ENCODE measurements at places on chromosomes 2 and 18.

GRCh38 chr2:84175340-84175739 lies 283.7 kb downstream of the SUCLG1 start:
- DNase-seq = no peak

DNA sequence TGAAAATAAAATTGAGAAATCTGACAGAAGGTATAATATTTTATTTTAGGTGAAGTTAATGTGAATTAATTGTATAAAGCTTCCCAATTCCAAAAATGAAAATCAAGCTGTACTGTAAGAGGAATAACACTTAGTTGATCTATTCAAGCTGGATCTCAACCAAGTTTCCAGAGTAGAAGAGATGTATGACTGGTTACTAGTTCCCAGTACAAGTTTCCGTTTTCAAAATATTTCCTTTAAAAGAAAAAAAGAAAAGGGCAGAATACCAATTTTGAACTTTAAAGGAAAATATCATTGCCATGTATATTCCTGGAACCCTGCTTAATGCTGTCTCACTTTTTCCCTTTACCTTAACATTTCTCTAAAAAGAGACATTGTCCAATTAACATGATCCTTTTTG lies 308.5 kb downstream of the IRS1 start:
- DNase-seq = no peak

GRCh38 chr2:26975102-26975501 lies 4.7 kb downstream of the MAPRE3 start:
- DNase-seq = no peak

GRCh38 chr2:129721846-129722245 lies 257.6 kb upstream of the RAB6C start:
- DNase-seq = no peak

- DNase-seq = no peak
Observed at GRCh38 chr2:172311921-172312345, 115.5 kb upstream of the ITGA6 start.

DNA sequence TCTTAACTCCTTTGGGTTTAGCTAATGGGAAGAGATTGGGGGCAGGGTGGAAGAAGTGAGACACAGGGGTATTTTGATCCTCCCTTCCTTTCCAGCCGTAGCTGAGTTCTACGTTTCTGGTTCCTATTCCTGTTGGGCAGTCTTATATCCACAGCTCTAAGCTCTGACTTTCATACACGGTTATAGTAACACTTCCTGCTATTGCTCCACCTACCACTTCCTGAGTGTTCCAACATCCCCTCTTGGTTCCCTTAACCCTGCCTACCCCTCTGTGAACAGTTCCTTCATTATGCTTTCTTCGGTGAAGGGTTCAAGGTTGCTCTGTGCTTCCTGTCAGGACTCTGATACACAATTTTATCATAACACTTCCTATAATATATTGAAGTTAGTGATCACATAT lies 205.1 kb downstream of the DNAH7 start:
- no peak for DNase-seq

DNA sequence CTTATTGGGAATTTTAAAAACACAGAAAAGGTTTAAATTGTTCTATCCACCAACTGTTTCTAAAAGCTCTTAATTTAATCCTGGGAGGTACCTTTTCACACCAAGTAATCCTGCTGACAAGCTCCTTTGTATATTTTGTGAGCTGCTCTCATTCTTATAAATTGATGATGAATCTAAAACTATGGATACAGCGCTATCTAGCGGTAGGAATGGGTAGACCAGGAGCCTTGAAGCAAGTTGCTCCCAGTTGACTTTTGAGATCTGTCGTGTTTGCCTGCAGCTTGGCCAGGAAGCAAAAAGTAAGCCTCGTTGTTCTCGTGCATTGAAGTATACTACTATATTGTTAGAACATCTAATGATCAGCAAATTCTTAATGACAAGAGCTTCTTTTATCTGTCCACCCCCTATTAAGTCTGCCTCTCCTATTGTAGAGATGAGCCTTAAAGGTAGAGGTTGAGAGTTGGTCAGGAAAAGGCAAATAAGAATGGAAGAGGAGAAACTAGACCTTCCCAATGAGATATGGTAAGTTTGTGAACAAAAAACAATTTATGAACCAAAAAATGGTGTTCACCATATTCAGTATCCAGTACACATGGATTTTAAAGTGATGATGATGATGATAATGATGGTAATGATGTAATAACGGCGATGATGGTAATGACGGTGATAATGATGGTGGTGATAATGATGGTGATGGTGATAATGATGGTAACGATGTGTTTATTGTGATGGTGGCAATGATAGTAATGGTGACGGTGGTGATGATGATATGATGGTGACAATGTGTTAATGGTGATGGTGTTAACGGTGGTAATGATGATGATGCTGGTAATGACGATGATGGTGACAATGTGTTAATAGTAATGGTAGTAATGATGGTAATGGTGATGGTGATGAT lies 212.1 kb upstream of the NCKAP5 start:
- no peak for DNase-seq

Data from activated CD8-positive, alpha-beta memory T cell treated with anti-CD3 and anti-CD28 coated beads for 4 hours (primary cell).